ENCODE measurements at places on chromosomes 11 and 22. TPM values are rescaled to one million over a fixed set of nuclear protein-coding genes. Genes with fewer than 3 reads are reported as not detected.

DNA sequence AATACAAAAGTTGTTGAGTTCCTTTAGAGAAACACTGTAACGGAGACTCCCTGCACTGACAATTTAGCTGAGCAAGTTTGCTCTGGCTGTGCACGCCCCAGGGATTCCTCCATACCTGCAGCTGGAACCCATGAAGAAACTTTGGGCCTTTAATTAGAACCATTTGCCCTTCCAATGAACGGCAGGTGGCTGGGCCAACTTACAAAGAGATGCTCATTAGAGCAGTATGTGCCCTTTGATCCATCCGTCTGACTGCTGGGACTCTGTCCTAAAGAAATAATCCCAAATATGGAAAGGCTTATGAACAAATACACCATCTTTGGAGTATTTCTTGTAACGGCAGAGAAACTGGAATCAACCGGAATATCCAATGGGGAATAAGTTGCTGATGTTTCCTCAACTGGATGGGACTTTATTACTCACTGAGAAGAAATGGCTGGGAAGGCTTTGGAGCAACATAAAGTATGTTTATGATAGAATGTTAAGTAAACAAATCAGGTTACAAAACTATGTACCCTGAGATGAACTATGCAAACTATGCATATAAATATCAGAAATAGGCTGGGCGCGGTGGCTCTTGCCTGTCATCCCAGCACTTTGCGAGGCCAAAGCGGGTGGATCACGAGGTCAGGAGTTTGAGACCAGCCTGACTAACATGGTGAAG is 24.4 kb upstream of the FBLN1 start:
- DNase-seq = no peak

DNA sequence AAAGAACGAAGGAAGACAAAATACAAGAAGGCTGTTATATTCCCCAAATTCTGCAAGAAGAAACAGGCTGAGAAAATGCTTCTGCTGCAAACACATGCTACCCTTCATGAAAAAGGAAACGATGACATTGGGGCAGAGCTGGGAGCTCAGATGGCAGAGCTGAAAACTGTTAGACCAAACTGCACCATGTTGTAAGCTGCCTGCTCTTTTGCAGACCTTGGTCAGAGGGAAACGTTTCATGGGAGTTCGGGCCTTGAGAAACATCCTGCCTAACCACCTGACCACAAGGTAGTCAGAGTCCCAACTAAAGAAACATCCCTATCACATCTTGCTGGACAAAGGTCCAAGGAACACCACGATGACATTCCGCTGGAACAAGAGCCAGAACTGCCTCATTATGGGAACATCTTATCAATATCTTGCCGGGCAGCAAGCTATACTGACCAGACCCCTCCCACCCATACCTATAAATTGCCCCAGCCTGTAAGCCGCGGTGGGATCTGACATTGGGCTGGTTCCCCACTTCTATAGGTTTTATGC is 110.7 kb upstream of the CTSC start:
- no peak for DNase-seq

DNA sequence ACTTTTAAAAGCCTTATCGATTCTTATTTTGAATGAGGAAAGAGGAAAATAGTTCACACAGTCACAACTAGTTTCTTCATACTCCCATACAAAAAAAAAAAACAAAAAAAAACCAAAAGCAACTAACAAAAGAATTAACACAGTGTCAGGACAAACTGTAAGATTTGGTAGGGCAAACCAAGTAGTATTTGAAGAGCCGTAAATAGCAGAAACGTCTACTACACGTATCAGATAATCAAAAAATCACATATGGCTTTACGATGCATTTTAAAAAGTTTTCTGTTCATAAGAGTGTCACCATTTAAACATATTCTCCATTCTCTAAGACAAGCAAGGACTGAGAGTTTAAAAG is 2.3 kb downstream of the PICALM start:
- no peak for DNase-seq

DNA sequence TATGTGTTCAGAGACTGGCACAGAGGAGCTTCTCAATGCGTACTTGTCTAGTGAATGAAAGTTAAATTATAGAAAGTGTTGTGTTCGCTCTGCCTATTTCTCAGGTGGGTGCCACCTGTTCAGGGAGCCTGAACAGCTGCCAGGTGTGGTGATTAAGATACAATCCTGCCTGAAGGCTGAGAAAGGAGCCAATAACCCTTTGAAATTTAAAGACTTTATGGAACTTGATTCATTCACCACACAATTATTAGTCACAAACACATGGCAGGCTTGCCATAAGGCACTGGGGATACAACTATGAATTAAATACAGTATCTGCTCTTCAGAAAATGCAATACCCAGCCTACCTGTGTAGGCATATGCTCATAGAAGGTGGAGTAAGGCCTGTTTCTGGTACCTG is 92.9 kb upstream of the AMOTL1 start:
- no peak for DNase-seq

MYBPC3 gene
- total RNA-seq = not detected

DNA sequence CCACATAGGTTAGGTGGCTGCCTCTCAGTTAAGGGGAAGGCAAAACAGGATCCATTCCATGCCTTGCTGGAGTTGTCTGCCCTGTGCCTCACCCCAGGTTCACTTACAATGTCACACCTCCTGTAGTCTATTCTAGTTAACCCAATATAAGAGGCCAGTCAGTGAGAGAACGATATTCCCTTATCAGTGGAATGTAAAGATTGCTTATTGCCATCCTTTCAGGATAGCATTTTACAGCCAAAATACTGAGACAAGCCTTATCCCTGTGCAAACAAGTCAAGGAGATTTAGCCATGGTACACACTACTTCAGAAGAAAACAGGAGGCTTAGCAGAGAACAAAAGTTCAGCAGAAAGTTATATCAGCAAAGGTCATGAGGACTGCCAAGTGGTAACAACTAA is 5.5 kb downstream of the CYP2R1 start:
- no peak for DNase-seq
